ENCODE measurements at places on chromosomes 6 and 20.
A peak's percentile ranks its signal among the peaks of the same experiment; 100 is the strongest.

- DNase-seq, result peak; percentile 88
Measured at GRCh38 chr6:149499066-149499465, 14.3 kb upstream of the ZC3H12D start.

DNA sequence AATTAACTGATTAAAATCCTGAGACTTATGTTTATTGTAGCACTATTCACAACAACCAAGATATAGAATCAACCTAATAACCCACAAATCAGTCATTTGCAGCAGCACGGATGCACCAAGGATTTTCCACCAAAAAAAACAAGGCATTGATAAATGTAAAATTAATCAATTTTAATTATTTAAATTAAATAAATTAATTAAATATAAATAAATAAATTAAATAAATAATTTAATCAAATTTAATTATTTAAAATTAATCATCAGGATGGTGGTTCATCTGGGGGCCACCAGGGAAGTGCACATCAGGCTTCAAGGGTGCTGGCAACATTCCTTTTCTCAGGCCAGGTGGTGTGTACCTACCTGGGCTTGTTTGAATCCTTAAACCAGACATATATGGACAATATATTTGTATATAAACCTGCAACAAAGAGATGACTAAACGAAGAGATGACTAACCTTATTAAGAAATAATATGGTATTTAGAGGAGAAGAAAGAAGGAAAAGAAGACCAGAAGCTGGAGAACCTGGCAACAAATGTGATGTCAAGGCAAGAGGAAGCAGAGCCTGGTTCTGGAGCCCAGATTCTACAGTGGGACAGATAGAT is 89.2 kb downstream of the CD164 start:
- no peak for DNase-seq

- DNase-seq, result peak; percentile 21
Measured at GRCh38 chr6:125149256-125150144, 4.1 kb upstream of the TPD52L1 start.

- peak; percentile 74 for DNase-seq
Measured at GRCh38 chr6:108736832-108737231, 111.4 kb upstream of the ARMC2 start.

DNA sequence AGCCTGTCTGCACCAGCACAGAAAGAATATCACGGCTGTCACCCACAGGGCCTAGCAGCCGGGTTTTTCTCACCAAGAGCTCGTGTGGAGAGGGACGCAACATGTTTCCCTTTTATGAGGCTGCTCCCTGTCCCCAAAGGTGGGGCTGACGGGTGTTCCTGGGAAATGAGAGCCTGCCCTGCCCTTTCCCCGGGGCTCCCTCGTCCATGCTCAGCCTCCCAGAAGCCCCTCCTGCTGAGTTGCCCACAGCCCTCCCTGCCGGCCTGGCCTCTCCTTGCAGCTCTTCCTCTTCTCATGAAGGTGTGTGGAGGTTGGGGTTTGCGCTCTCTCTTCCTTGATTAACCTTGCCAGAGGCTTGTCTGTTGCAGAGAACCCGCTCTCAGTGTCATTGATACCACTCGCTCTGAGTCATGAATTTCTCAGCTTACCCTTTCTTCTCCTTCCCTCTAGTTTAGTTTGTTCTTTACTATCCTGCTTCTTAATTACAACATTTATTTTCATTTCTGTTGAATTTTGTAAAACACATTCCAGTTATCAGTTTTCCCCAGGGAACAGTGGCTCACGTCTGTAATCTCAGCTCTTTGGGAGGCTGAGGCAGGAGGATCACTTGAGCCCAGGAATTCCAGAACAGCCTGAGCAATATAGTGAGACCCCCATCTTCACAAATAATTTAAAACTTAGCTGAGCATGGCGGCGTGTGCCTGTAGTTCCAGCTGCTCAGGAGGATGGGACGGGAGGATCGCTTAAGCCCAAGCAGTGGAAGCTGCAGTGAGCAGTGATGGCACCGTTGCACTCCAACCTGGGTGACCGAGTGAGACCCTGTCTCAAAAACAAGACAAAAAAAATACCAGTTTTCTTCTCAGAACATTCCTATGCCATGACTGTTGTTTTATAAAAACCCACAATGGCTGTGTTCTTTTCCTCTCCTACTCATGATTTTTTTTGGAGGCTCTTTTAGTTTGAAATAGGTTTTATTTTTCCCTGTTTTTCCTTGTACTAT is 103.8 kb downstream of the TMEM242 start:
- no peak for DNase-seq

DNA sequence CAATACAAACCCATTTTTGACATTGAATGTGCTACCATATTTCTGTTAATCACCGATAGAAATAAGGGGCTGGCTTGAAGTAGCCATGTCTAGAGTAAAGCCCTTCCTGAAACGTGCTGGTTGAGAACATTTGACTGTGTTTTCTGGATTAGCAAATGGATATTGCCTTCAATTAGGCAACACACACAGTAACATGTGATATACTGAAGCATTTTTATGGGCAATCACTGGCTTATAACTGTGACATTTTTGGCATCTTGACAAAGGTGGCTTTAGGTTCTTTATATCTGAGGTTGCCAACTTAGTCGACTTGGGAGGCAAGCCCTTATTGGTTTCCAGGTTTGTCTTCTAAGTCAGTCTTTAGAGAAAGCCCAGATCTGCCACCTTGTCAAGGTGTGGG is 292.9 kb downstream of the BTBD3 start:
- no peak for DNase-seq

DNA sequence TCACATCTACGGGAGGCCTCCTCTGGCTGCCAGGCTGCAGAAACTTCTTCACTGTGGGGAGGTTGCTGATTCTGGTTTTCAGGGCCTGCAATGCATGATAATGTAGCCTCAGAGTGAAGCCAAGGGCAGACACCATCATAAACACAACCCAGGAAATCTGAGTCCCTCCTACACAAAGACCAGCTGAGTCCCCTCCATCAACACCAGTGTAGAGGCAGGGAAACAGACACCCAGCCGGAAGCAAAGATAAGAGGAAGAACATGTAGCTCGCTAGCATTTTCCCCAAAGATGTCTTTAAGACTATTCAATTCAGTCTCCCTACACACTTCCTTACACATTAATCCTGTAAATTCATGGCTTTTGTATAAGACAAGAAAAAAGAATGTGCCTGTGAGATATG is 23.6 kb downstream of the GSTA2 start:
- DNase-seq, result no peak
